HFFc6 (cell line): ENCODE measurements at places on chromosomes 7 and 10. TPM values are rescaled to one million over a fixed set of nuclear protein-coding genes. Genes with fewer than 3 reads are reported as not detected.

DNA sequence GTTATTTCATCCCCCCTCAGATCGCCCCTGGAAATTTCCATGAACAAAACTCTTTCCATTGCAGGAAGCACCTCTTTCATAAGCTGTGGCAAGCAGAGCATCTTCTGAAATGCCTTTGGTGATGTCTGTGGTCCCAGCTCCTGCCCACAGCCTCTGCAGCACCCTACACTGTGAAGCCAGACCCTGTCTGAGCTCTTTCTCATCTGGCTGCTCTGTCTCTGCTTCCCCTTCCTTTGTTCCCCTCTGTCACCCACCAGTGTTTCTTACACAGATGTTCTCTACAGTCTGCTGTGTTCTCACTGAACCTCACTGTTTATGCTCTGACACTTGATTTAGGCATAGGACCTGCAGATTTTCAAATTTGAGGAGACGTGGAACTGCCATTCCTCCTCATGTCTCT, 1.9 kb upstream of the TAS2R39 start:
- H3K27me3 ChIP-seq, result no peaks in the 10 kb centered on the region
- no peaks in the 10 kb centered on the region for H3K4me1 ChIP-seq
- no peak for DNase-seq
- H3K27ac ChIP-seq, result no peak overlapping the region

GRCh38 chr10:30557884-30558283, 71.7 kb downstream of the LYZL2 start:
- no peaks in the 10 kb centered on the region for H3K36me3 ChIP-seq
- peaks cover 13% of the 10 kb centered on the region for H3K27me3 ChIP-seq
- H3K4me1 ChIP-seq, result peaks cover 24% of the 10 kb centered on the region

- H3K27me3 ChIP-seq, result peaks cover 2% of the 10 kb centered on the region; the same call in 1 of the 2 replicates
- no peak for DNase-seq
- no peaks in the 10 kb centered on the region for H3K36me3 ChIP-seq
- H3K27ac ChIP-seq, result no peak overlapping the region
- H3K4me3 ChIP-seq, result no peak overlapping the region
These were observed 385.8 kb upstream of the C7orf33 start for GRCh38 chr7:148204639-148205304.

DNA sequence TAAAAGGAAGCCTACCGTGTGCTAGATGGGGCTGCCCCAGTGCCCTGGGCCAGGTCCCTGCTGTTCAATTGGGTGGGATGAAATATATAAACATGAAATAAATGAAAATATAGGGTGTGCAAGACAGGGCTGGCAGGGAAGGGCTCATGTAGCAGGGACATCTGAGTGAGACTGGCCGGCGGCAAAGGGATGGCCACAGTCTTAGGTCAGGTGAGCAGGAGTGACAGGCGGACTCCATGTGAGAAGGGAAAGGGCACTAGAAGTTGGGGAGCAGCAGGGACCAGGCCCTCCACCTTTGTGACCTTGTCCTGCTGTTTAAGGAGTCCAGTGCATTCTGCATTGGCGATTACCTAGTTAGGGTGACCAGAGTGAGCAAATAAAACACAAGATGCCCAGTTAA, 207.6 kb upstream of the ZNF32 start:
- no peak for DNase-seq
- H3K36me3 ChIP-seq, result peaks cover 17% of the 10 kb centered on the region
- H3K4me1 ChIP-seq, result peaks cover 78% of the 10 kb centered on the region

- no peak for DNase-seq
- H3K4me3 ChIP-seq, result no peak overlapping the region
- H3K36me3 ChIP-seq, result no peaks in the 10 kb centered on the region
- peaks cover 6% of the 10 kb centered on the region; the same call in 1 of the 2 replicates for H3K27me3 ChIP-seq
- H3K4me1 ChIP-seq, result no peaks in the 10 kb centered on the region
These were observed 1421.2 kb upstream of the CELF2 start for GRCh38 chr10:9596368-9596920.

DNA sequence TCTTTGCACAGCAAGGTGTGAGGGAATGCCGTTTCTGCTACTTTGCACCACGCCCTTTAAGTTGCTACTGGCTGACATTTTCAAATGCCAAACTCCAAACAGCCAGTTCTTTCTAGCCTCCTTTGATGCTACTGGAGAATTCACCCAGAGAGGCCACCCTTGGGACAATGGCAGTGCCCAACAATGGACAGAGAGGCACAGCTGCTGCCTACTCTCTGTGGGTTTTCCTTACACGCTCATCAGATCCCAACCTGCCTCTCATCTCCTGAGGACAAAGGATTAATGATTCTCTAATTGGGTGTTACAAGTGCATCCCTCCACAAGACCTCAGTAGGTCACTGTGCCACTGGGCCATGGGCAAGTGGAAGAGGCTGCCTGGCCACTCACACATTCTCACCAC, 105.8 kb downstream of the COBL start:
- H3K27me3 ChIP-seq, result peaks cover 2% of the 10 kb centered on the region; the same call in 1 of the 2 replicates
- no peak overlapping the region for H3K27ac ChIP-seq
- no peak for DNase-seq
- no peak overlapping the region for H3K4me3 ChIP-seq
- H3K36me3 ChIP-seq, result no peaks in the 10 kb centered on the region
- peaks cover 6% of the 10 kb centered on the region; the same call in 1 of the 2 replicates for H3K4me1 ChIP-seq

DNA sequence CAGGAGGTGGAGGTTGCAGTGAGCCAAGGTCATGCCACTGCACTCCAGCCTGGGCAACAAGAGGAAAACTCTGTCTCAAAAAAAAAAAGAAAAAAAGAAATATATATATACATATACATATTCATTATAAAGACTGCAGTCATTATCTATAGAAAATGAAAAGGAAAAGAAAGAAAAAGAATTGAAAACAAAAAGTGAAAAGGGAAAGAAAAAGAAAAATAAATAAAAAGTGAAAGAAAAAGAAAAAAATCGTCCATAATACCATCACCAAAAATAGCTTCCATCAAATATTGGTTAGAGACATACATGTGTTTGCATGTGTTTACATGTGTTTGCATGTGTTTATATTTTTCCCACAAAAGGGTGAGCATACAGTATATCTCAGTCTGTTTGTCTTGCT, 105.5 kb upstream of the PARD3 start:
- no peak overlapping the region for H3K4me3 ChIP-seq
- H3K36me3 ChIP-seq, result peaks cover 13% of the 10 kb centered on the region
- H3K27me3 ChIP-seq, result peaks cover 3% of the 10 kb centered on the region
- peaks cover 28% of the 10 kb centered on the region for H3K4me1 ChIP-seq
- H3K27ac ChIP-seq, result no peak overlapping the region
- DNase-seq, result no peak

DNA sequence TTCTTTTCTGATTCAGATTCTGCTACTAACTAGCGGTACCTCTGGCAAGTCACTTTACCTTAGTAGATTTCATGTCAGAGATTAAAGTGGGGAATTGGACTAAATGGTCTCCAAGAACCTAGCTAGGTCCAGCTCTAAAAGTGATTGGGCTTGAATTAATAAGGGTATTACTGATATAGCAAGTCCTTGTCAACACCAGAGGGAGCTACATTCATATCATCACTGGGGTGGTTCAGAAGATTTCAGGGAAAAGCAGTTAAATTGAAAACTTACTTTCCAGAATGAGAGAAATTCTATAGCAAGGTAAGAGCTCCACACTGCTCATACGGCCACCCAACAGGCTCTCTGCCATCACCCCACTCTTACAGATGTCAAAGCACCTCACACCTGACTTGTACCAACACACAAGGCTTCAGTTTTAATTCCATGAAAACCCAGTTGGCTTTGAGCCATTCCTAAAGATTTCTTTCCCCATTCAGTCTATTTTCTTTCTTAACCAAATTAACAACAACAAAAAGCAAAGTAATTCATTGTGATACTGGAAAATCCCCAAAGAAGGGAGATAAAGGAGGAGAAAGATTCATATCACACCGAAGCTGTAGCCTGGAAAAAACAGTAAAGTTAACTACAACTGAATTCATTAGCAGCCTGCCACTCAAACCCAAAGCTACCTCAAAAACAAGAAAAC, 38.0 kb upstream of the SPOCK2 start:
- no peak overlapping the region; the same call in 1 of the 2 replicates for H3K27ac ChIP-seq
- peak; percentile 57 for DNase-seq
- no peaks in the 10 kb centered on the region for H3K36me3 ChIP-seq
- no peak overlapping the region for H3K4me3 ChIP-seq

- no peaks in the 10 kb centered on the region for H3K36me3 ChIP-seq
- no peak overlapping the region for H3K27ac ChIP-seq
- 0 out of 2 replicates have a peak, but pooled peaks cover 6% of the 10 kb centered on the region for H3K4me1 ChIP-seq
- DNase-seq, result no peak
- H3K27me3 ChIP-seq, result peaks cover 49% of the 10 kb centered on the region
These were observed 254.8 kb upstream of the ZMIZ1 start for GRCh38 chr10:78813998-78814399.

DNA sequence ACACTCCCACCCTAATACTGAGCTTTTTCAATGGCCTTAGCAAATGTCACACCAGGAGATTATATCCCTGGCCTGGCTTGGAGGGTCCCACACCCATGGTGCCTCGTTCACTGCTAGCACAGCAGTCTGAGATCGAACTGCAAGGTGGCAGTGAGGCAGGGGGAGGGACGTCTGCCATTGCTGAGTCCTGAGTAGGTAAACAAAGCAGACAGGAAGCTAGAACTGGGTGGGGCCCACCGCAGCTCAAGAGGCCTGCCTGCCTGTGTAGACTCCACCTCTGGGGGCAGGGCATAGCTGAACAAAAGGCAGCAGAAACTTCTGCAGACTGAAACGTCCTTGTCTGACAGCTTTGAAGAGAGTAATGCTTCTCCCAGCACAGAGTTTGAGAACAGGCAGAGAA, 338.9 kb upstream of the MBL2 start:
- H3K36me3 ChIP-seq, result 0 out of 2 replicates have a peak, but pooled peaks cover 4% of the 10 kb centered on the region
- H3K27me3 ChIP-seq, result no peaks in the 10 kb centered on the region
- H3K4me3 ChIP-seq, result no peak overlapping the region

- DNase-seq, result no peak
- H3K4me3 ChIP-seq, result no peak overlapping the region
- no peak overlapping the region for H3K27ac ChIP-seq
- peaks cover 14% of the 10 kb centered on the region for H3K4me1 ChIP-seq
- peaks cover 1% of the 10 kb centered on the region; the same call in 1 of the 2 replicates for H3K27me3 ChIP-seq
These were observed 35.6 kb downstream of the PITRM1 start for GRCh38 chr10:3136763-3137611.

DNA sequence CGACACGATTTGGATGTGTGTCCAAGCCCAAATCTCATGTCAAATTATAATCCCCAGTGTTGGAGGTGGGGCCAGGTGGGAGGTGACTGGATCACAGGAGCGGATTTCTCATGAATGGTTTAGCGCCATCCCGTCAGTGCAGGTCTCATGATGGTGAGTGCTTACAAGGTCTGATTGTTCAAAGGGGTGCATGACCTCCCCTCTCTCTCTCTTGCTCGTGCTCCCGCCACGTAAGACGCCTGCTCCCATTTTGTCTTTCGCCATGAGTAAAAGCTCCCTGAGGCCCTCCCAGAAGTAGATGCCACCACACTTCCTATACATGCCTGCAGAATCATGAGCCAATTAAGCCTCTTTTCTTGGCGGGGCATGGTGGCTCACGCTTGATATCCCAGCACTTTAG, 71.5 kb upstream of the NANOS1 start:
- no peak overlapping the region for H3K4me3 ChIP-seq
- peaks cover 26% of the 10 kb centered on the region for H3K4me1 ChIP-seq
- H3K36me3 ChIP-seq, result no peaks in the 10 kb centered on the region
- H3K27me3 ChIP-seq, result peaks cover 32% of the 10 kb centered on the region

DNA sequence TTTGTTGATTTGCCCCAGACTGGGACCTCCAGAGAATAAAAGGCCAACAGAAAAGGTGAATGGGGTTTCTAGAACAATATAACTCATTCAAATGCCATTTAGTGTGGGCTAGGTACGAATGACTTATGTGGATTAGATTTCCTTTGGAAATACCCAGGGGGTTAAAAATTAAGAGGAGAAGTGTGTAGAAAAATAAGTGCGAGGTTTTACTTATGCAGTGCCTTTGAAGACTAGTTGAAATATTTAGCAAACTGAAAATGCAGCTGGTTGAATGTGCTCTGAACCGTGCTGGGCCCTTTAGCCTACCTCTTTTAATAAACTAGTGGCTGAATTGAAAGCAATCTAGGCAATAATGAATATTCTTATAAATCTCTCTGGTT, 180.6 kb downstream of the LRMDA start:
- no peak overlapping the region for H3K4me3 ChIP-seq
- no peaks in the 10 kb centered on the region for H3K36me3 ChIP-seq
- no peak for DNase-seq
- H3K4me1 ChIP-seq, result no peaks in the 10 kb centered on the region

DNA sequence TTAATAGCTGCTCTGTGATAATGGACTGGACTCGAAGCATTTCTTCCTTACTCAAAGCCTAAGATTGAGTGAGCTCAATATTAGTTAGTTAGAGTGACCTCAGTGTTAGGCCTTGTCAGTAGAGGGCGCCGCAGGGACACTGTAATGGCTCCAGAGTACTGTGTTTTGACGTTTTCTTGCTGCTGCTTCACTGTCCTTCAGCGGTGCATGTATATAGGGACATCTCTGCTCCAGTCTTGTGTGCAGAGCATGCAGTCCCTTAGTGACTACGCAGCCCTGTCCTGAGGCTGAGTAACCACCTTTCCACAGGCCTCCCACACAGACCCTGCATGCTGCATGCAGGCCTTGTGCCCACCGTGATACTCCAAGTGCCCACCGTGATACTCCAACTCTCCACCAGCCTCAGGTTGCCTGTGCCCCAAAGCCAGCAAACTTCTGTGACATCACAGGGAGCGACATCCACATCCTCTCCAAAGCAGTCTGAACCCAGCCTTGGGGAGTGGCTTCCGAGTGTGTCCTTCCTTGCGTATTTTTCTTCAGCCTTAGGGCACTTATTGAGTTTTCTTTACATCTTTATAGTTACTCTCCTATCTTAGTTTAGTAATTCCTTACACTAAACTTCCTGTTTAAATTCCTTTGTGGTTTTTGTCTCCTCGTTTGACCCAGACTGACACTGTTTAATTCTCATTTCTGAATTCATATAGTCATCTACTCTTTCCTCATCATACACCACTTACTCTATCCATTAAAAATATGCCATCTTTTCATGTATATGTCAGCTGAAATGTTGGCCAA, 118.2 kb downstream of the JAZF1 start:
- peak overlapping the region; percentile 80 for H3K4me3 ChIP-seq
- H3K27me3 ChIP-seq, result peaks cover 1% of the 10 kb centered on the region; the same call in 1 of the 2 replicates
- H3K36me3 ChIP-seq, result peaks cover 5% of the 10 kb centered on the region; the same call in 1 of the 2 replicates

DNA sequence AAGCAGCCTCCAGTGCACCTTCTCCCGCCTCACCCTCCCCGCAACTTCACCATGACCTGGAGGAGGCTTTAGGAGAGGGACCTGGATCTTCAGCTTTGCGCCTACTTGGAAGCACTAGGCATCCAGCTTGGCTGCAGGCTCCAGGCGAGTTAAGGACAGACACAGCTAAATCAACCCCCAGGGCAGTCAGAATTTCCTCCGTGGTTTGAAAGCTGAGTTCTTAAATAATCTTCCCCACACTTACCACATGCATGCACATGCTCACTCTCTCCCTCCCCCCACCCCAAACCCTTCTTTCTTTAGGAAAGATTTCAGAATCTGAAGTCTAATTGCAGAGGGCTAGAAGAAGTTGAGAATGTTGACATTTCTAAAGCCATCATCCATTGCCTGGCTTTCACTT, 36.7 kb upstream of the LRRC4 start:
- H3K27me3 ChIP-seq, result peaks cover 2% of the 10 kb centered on the region
- H3K4me1 ChIP-seq, result peaks cover 11% of the 10 kb centered on the region
- H3K36me3 ChIP-seq, result peaks cover 5% of the 10 kb centered on the region; the same call in 1 of the 2 replicates
- H3K4me3 ChIP-seq, result no peak overlapping the region

GRCh38 chr7:133739817-133740216, 387.3 kb upstream of the LRGUK start:
- no peak overlapping the region for H3K4me3 ChIP-seq
- DNase-seq, result no peak
- no peaks in the 10 kb centered on the region for H3K27me3 ChIP-seq
- H3K36me3 ChIP-seq, result no peaks in the 10 kb centered on the region

The NKX1-2 gene
- total RNA-seq, result not detected in 2 replicates

The ARHGEF35 gene
- not detected in 3 replicates for total RNA-seq

The CLDN12 gene
- 33.2 to 42.0 TPM (median 33.3 TPM) in 3 replicates for total RNA-seq

The SPDYE2 gene
- not detected in 3 replicates for total RNA-seq

The TBXAS1 gene
- 0.67 to 1.8 TPM (median 0.79 TPM) in 3 replicates for total RNA-seq
